ENCODE measurements at places on chromosomes 2 and 18.

DNA sequence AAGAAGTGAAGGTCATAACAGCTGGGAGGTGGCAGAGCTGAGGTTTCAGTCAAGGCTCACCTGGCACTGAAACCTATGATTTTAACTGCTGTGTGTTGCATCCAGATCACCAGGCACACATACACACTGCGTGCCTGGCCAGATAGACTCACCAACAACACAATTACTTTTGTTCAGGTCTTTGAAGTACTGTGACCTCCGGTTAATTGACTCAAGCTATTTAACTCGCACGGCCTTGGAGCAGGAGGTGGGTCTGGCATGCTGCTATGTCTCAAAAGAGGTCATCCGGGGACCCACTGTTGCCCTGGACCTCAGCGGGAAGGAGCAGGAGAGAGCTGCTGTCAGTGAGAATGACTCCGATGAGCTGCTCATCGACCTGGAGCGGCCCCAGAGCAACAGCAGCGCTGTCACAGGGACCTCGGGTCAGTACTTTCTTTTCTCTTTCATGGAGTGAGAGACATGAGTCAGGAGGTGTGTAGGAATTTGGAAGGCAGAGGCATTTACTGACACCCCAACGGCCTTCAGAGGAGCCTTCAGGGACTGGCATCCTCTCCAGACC, 104.1 kb downstream of the ESCO1 start:
- DNase-seq, result no peak

DNA sequence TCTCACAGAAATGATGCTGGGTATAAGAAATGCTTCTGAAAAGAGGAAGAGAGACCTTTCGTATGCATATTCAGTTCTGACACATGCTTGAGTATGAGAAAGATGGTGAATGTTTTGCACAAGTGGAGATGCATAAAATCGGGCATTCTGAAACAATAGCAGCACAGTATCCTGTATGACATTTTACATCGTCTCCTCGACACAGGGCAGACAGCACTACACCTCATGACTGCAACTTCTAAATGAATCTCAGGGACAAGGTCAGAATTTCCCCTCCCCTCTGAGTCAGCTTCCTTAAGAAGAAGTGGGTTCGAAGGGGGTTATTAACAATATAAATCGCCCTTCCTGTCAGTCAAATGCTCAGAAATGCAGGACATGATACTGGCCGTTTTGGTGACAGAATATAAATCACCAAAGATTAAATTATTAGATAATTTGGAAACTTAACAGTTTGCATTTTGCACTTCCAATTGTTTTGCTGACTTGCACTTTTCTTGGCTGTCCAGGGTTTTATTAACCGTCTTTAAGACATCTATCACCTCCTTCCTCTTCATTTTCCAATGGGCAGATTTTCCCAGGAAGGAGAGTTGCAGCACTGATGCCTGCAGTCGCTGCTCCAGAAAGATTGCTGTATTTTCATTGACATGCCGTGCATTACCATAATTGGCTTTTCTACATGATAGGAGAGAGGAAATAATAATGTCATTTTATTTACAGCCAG, 57.2 kb downstream of the TSHZ1 start:
- no peak for DNase-seq

GRCh38 chr2:232338759-232339106, 39.8 kb upstream of the ALPP start:
- DNase-seq, result no peak

GRCh38 chr2:26018184-26019055, 15.5 kb upstream of the RAB10 start:
- no peak for DNase-seq

GRCh38 chr2:109437325-109438090, 176.3 kb downstream of the SEPTIN10 start:
- DNase-seq, result no peak

DNA sequence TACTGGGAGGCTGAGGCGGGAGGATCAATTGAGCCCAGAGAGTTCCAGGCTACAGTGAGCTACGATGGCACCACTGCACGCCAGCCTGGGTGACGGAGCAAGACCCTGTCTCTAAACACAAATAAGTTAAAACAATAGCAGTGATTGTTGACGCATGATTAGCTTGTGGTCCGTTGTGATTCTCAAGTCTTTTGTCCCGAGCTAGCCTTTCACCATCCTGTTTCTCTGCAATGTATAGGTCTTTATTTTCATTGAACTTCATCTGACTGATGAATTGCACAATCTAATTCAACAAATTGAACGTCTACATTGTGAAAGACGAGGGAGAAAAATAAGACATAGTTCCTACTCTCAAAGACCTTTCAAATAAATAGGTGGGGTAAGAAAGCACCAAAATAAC, 8.8 kb upstream of the FZD7 start:
- no peak for DNase-seq

- DNase-seq, result no peak
These were observed 146.3 kb downstream of the TXNL1 start for GRCh38 chr18:56492136-56492535.

DNA sequence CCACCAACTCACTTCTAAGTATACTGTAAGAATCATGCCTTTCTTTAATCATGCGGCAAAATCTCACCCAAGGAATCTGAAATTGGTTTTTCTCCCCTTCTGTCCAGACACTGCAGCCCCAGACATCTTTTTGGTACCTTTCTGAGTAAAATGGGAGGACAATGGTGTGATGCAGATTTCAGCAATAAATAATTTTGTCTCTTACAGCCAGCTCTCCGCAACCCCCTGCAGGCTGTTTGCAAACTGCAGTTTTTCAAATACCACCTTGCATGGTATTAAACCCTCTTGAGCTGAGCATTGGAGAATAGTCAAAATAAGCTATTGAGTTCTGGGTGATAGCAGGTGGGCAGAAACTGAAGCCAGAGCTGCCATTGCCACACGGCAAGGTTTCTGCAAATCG, 32.2 kb downstream of the GPR39 start:
- DNase-seq, result no peak

DNA sequence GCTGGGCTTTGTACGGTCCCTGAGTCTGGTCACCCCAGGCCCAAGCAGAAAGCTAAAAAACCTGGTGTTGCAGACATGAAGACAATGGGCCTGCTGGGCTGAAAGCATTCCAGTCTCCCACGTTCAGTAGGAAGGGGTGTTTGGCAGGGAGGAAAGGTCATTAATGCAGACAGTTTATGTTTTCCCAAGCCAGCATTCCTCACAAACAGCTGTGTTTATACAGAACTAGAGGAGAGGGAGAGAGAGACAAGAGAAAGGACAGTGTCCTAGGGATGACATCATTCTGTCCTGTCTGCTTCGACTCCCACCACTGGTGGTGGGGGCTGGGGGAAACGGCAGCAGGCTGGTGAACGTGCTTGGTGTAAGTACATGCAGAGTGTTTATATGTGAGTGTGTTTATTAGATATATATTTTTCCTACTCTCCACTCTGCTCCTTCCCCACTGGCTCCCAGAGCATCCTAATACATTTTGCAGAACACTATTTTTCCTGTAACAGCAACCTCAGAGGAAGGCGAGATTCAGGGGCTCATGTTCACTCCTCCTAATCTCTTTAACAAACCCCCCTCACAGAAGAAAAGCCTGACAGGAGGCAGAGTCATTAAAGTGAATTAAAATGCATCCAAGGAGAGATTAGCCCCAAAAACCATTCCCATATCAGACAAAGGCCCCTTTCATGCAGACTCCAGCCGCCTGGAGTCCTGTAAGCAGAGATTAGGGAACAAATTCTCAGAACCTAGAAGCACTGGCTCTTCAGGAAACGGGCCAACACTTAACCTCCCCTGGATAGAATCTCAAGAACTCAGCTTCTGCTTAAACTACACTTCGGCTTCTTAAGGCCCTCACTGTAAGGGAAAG, 380.4 kb downstream of the TNS1 start:
- DNase-seq, result no peak

DNA sequence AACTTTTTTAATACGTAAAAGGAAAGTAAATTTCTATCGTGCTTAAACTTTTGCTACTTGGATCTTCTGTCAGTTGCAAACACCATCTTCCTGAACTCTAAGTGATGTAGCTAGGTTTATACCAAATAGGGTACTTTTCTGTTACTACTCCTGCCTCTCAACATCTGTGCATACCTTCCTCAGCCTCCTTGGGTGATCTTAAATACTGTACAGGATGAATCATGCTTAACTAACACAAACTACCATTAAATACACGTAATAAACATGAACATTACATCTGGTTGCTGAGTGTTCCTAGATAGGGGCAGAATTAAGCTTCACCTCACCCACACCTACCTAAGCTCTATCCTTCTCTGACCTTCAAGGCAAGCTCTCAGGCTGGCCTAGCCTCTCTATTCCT, 398.0 kb downstream of the TXNL1 start:
- no peak for DNase-seq

- DNase-seq, result no peak
These were observed 312.6 kb downstream of the PTPRM start for GRCh38 chr18:7879717-7880116.

GRCh38 chr2:171709011-171709685, 21.9 kb downstream of the DYNC1I2 start:
- DNase-seq, result no peak

DNA sequence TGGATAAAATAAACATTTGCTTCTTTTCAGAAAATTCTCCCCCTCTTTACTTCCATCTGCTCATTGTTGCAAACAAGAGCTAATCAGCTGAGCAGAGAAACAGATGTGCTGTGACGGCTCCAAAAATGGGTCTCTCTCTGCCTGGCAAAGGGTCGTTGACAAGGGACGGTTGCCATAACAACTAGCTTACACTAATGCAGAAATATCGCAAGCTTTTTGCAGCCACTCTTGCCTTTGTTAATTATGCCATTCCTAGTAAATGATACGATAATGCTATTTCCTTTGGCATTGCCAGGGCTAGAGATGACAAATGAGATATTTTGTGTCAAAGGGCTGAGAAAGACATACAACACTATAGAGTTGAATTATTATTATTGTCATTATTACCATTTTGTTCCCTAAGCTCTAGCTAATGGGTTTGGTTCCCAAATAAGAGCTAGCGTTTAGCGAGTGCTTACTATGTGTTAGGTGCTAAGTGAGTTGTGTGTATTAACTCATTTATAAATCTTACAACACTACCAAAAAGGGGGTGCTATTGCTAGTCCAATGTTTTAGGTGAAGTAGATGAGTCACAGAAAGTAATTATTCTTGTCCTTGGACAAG, 46.8 kb downstream of the MYO3B start:
- no peak for DNase-seq

DNA sequence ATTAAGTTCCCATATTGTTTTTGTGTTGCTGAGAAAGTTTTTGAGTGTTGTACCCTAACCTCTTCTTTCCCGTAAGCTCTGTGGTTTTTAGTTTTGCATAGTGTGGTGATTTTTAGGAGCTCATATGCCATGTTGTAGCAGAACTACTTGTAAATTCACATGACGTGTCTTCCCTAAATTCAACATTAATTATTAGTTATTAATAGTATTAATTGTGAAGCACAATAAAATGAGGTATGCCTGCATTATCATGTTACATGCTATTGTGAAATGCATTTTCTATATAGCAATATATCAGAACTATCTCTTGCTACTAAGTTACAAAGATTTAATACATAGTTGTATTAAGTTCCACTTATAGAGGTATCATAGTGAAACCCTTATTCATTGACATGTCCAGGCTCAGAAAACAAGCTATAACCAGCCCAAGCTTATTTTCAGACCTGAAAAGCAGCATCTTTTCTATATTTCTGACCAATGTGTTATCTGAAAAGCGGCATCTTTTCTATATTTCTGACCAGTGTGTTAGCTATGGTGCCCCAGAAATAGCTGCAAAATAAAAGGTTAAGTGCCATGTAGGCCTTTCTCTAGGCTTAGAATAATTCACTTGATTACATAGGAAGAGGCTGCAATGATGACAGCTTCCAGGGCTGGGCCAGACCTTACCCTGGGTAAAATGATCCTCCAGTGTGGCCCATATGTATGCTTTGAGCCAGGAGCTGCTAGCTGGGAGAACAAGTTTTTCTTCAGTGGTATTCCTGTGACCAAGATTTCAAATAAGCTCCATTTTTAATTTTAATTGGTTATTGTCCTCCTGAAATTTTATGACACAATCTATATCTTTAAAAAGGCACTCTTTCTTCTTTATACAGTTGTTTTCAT, 21.6 kb downstream of the EPAS1 start:
- DNase-seq, result no peak

DNA sequence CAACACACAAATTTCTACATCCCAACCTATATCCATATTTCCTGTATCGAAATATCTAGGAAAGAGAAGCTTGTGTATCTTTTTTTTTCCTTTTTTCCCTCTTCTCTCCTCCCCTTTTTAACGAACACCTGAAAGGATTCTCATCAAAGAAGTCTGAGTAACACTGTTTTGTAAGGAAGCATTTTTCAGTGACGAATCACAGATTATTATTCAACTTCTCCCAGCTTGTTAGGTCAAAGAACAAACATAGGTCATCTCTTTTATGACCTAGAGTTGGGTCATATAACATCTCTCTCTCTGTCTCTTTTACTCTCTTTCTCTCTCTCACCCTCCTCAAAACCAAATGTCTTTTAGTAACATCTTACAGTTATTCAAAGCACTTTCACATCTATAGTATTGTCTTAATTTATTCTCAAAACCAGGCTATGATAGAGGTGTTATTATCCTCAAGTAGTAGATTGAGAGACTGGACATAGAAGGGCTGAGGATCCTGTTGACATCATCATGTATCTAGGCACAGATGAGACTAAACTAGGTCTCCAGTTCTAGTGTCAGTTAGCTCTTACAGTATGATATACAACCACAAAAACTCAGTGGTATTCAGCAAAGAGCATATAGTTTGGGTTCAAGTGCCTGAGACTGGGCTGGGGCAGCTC, 80.1 kb upstream of the SPOPL start:
- DNase-seq, result no peak

DNA sequence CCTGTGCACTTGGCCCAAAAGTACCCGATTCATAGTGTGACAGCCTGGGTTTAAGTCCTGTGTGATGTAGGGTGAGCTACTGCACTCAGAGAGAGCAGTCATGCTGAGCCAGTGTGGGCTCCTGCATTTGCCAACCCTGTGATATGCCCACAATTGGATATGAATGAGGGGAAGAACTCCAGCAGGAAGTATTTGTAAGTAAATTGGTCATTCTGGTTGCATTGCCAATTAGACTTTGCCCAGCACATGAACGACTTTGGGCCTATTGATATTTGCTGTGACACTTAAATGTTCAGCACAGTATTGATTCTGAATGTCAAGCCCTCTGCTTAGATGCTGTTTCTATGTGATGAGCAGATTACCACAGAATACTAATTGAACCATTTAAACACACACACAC, 570.9 kb downstream of the PIK3C3 start:
- no peak for DNase-seq

DNA sequence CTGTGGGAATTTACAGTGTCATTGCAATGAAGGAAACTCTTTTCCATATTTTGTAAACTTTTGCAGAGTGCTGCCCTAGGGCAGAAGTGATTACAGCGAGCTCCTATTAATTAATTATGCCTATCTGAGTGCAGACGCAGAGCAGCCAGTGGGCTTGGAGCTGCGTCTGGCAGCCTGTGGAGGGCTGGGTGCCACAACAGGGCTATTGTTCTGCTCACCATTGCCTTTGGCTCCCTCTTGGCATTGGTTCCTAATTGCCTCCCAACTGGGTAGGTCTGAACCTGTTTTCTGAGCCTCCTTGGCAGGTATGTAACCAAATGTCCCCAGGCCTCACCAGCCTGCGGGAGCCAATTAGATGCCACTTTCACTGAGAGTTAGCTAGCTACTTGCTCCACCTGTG, 25.6 kb upstream of the ITGB6 start:
- DNase-seq, result no peak

- DNase-seq, result no peak
These were observed 72.4 kb downstream of the MYCN start for GRCh38 chr2:16012626-16013358.

GRCh38 chr18:73646772-73647171, 500.9 kb downstream of the FBXO15 start:
- DNase-seq, result no peak

Measured in stimulated activated CD4-positive, alpha-beta T cell treated with anti-CD3 and anti-CD28 coated beads, Interleukin-1b, Interleukin-23, amount 100 ng/mL, for 1 hour (primary cell).